ENCODE measurements at places on chromosomes 4 and X.

- DNase-seq: no peak
Observed at GRCh38 chr4:26459054-26459755, 31.1 kb downstream of the CCKAR start.

- DNase-seq: no peak
Observed at GRCh38 chrX:109472939-109473735, 8.7 kb downstream of the GUCY2F start.

GRCh38 chr4:172654457-172654856 lies 514.2 kb upstream of the GALNT7 start:
- DNase-seq: no peak

DNA sequence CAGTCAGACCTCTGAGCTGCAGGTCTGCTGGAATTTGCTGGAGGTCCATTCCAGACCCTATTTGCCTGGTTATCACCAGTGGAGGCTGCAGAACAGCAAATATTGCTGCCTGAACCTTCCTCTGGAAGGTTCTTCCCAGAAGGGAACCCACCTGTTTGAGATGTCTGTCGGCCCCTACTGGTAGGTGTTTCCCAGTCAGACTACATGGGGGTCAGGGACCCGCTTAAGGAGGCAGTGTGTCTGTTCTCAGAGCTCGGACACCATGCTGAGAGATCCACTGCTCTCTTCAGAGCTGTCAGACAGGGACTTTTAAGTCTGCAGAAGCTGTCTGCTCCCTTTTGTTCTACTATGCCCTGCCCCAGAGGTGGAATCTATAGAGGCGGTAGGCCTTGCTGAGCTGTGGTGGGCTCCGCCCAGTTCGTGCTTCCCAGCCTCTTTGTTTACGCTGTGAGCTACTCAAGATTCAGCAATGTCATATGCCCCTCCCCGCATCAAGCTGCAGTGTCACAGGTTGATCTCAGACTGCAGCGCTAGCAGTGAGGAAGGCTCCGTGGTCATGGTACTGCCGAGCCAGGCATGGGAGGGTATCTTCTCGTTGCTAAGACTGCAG lies 44.1 kb upstream of the KDR start:
- no peak for DNase-seq

GRCh38 chrX:95885074-95885473 lies 799.6 kb upstream of the DIAPH2 start:
- DNase-seq: no peak

DNA sequence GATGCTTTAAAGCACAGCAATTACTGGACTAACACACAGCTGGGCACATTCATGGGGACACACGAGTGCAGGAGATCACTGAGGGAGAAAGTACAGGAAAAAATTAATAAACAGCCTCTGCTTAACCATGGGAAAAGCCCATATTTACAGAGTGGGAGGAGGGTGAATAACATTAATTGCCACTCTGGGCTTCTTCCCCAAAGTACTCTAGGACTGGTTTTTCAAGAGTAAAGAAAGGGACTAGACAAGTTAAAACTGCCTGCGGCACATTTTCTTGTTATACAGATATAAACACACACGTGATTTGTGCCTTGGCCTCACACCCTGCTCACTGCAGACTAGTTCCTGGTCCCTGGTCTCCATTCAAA lies 179.7 kb upstream of the TET2 start:
- no peak for DNase-seq

- no peak for DNase-seq
Observed at GRCh38 chr4:35216636-35217035, 1027.7 kb downstream of the ARAP2 start.

- no peak for DNase-seq
Observed at GRCh38 chr4:107094332-107094731, 58.2 kb upstream of the DKK2 start.

DNA sequence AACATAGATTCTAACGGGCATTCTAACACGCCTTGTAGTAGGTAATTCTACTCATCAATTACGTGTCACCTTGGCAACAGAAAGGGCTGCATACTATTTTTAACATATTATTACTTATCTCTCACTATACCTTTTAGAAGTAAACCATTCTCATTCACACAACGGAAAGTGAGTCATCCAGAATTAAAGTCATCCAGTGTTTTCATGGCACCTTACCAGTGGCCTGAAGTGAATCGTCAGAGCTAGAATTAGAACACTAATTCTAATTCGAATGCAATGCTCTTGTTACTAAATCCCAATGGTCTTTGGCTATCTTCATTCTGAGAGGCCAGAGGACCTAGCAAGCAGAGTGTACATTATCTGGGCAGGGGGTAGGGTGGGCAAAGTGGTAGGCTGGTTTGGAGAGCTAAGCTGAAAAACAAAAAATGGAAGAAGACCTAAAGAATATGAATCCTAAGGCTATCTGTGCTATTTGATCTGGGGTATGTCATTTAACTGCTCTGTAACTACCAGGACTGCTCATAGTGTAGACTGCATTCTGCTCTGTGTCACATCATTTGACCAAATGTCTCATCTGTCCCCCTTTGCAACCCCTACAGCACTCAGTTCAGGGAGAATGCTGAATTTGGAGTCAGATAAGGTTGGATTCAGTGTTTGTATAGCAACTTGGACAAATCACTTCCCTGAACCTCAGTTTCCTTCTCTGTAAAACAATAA lies 96.5 kb downstream of the HDAC8 start:
- DNase-seq: no peak

DNA sequence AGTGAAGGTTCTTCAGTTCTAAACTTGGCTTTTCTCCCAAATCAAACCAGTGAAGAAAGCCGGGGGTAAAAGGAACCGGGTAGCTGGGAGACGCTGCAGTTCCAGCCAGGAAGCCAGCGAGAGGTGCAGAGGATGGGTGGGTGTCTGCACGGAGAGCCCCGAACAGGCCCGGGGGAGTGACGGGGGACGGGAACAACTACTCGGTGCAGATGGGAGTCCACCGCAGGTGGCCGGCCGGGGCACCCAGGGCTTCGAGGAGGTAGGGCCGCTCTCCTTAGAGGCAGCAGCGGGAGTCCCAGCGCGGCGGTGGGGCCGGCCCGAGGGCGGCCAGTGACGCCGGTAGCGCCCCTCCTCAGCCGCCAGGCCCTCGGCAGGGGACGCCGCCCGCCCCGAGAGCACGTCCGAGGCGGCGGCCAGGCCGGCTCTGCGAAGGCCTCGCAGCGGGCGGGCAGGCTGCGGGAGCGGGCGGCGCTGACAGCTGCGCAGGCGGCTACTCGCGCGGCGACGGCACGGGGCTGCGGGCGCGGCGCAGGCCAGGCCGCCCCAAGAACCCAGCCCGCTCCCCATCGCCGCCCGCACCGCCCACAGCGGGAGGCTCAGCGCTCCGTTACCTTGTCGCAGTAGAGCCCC lies 449 bp downstream of the FBXL5 start:
- DNase-seq: no peak

- DNase-seq: no peak
Observed at GRCh38 chrX:10582945-10583344, 37.4 kb downstream of the MID1 start.

DNA sequence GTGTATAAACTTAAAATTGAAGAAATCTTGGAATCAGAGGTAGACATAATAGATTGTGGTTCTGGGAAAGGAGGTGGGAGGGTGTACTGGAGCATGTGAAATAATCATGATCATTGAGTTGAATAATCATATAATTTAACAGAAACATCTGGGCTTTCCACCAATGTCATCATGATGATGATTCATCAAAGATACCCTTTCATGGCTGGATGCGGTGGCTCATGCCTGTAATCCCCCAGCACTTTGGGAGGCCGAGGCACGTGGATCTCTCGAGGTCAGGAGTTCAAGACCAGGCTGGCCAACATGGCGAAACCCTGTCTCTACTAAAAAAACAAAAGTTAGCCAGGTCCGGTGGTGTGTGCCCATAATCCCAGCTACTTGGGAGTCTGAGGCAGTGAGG lies 6.7 kb upstream of the RUFY3 start:
- DNase-seq: no peak

- no peak for DNase-seq
Observed at GRCh38 chrX:132489578-132490419, 961 bp upstream of the MBNL3 start.

DNA sequence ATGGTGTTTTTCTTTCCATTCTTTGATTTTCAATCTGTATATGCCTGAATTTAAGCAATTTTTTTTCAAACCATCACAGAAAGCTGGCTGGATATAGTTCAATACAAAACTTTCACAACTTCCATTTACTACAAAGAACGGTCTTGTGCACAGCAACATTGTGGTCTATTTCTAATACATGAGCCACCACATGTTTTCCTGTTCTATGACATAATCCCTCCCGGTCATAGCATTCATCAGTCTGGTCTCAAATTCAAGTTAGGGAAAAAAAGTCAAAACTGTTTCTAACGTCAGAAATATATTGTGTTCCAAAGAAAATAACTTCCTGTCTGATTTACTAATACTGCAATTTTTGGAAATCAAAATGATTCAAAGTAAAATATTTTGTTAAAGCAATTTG lies 7.5 kb upstream of the CXCL6 start:
- no peak for DNase-seq

- DNase-seq: no peak
Observed at GRCh38 chr4:43351970-43352806, 459.7 kb downstream of the GRXCR1 start.

GRCh38 chrX:46204721-46205422 lies 340.3 kb downstream of the ZNF674 start:
- no peak for DNase-seq

- no peak for DNase-seq
Observed at GRCh38 chr4:13633671-13634070, 6.1 kb upstream of the BOD1L1 start.

DNA sequence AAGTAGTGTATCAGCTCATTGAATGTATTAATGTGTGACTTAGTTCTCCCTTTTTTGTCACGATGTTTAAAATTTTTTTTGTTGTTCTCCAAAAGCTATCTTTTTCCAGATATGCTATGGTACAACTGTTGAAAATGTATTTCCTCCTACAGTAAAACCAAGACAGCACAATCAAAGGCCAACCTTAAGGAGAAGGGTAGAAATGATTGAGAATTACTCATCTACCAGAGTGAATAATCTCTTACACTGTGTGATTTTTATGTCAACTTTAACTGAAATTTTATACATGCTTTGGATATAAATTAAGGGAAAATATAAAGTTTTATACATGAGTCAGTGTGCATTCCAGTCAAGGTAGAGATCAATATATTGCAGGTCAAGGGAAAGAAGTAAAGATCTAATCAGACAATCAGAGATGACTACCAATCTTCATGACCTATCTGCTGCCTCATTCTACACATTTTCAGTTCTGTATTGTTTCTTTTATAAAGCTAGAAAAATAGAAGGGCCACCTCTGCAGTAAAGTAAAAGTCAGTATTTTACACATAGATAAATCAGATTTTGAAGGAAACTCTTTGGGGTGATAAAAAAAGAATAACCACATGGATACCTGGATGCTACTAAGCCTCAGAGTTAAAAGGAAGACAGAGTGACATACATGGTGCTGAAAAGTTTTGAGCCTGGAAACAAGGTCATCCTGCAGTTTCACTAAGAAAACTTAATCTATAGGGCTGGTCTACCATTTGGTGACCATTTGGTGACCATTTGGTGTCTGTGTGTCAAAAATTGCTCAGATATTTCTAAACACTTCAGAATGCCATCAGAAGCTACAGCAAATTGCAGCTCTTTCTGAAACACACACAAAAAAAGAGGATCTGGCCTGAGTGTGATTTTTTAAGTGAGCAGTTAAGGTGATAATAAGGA lies 1.6 kb downstream of the FAM13A start:
- no peak for DNase-seq

DNA sequence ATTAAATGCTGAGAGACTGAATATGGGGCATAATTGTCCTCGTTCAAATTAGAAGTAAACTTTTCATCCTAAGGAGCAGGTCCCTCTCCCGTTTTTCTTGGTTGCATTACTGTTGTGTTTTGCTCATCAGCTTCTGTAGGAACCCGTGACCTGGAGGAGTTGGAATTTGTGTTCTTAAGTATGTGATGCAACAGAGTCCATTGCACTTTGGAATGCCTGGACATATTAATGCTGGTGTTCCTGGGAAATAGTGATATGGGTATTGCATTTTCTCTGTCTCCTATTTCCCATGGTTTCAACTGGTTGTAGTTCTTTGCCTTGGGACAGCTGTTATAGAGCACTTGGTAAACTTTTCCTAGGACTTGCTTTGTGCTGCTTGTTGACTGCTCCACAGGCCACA lies 417.8 kb upstream of the LCORL start:
- no peak for DNase-seq

DNA sequence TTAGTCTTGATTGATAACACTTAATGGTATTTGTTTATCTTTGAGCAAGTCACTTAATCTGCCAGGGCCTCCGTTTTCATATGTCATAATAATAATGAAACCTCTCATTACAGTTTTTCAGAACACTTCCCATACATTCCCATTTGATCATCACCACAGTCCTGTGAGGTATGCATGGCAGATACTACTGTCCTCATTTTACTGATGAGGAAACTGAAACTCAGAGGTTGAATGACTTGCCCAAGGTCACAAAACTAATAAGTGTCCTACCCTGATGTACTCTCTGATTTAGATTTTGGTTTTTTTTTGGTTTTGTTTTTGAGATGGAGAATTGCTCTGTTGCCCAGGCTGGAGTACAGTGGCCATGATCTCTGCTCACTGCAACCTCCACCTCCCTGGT lies 25.7 kb downstream of the ZFX start:
- DNase-seq: no peak

- DNase-seq: no peak
Observed at GRCh38 chr4:122666527-122667245, 45.8 kb upstream of the IL21 start.

DNA sequence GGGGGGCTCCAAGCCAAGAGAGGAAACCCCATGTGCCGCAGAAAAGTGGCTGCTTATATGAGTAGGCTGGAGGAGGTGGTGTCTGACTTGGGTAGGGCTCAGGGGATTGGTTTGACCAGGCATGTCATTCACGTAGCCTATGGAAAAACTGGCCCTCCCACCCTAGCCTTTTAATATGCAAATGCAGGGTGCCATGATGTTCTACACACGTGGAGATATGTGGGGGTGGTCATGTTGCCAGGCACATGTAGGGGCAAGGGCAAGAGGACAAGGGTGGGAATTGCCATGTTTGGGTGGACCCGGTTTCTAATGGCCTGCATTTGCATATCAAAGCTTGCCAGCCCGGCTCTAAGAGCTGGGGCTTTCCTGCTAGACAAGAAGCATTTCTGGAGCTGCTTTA lies 86.9 kb upstream of the SHISA3 start:
- DNase-seq: no peak

GRCh38 chrX:48890934-48891401 lies 6.6 kb downstream of the TIMM17B start:
- no peak for DNase-seq

DNA sequence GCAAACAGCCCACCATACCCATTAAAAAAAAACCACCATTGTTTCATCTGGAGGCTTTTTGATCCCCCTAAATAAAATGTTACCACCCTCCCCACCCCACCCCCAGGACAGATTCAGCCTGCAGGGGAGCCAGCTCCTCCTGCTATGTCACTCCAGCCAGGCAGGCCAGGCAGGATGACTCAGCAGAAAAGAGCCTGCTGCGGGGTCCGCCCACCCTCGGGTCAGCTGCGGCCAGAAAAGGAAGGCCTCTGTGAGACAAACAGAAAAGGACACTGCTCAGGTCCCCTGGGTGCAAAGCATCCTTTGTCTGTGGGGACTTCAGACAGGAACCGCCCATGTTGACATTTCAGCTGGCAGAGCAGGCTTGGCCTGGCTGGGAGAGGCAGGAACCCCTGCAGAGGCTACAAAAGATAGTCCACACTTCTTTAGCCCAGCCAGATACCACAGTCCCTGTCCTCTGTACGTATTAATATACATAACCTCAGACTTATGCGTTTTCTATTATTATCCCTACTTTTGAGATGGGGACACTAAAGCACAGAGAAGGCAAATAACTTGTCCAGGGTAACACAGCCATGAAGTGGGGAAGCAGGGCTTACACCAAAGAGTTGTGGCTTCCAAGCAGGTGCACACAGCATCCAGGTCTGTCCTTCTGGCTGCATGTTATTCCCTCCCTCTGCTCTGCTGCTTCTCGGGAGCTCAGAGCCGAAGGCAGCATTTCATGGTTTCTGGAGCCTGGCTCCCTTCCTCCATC lies 147.7 kb downstream of the CPEB2 start:
- no peak for DNase-seq

Data from cortex of kidney (tissue), 1 donor.